EL (cell line): ENCODE measurements at places on chromosomes 2 and 18.
A peak's percentile ranks its signal among the peaks of the same experiment; 100 is the strongest.

DNA sequence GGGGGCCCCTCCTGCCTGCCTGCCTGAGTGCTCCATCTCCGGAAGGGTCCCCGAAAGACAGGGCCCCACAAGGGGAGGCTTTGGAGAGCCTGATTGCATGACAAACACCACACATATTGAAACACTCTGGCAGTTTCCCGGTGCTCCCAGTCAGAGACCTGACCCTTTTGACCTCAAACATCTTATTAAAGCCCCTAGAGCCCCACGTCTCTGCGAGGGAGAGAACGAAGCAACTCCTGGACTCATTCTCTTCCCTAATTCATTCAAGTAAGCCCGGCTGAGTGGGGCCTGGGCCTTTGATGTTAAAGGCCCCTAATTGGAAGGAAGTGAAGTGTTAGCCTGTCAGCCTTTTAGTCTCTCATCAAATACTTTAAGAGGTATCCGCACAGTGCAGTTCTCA is 335.6 kb downstream of the CYRIA start:
- no peak for DNase-seq

DNA sequence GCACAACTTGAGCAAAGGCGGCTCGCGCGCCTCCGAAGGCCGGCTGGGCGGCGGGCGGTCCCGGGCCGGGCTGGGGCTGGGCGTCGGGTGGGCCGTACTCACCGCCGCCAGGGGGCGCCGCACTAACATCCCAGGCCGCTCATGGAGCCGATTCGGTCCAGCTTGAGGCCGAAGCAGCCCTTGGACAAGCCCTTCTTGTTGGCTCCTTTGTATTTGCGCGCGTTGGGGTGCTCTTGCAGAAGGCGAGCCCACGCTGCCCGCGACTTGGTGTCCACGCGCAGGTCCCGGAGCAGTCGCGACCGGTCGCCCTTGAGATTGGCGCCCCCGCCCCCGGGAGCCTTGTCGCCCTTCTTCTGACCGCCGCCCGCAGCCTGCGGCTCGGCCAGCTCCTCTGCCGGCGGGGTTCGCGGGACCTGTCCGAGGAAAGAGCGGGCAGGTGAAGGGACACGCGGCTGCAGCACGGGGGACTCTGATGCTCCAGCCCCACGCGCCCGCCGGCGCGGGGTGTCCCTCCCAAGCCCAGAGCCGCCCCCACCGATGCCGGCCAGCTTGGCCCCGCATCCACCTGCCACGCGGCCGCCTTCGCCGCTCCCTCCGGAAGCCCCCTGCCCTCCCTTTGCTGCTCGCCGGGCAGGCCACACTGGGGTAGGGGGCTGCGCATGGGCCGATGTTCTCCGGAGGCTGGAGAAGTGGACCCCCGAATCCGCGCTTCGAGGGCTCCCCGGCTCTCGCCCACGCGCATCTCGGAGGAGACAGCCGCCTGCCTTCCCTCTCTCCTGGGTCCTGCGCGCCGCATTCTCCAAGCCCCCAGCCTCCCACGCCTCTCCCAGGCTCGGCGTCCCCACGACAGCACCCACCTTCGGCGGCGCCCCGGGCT is 655 bp downstream of the NPPC start:
- DNase-seq = peak; percentile 84

DNA sequence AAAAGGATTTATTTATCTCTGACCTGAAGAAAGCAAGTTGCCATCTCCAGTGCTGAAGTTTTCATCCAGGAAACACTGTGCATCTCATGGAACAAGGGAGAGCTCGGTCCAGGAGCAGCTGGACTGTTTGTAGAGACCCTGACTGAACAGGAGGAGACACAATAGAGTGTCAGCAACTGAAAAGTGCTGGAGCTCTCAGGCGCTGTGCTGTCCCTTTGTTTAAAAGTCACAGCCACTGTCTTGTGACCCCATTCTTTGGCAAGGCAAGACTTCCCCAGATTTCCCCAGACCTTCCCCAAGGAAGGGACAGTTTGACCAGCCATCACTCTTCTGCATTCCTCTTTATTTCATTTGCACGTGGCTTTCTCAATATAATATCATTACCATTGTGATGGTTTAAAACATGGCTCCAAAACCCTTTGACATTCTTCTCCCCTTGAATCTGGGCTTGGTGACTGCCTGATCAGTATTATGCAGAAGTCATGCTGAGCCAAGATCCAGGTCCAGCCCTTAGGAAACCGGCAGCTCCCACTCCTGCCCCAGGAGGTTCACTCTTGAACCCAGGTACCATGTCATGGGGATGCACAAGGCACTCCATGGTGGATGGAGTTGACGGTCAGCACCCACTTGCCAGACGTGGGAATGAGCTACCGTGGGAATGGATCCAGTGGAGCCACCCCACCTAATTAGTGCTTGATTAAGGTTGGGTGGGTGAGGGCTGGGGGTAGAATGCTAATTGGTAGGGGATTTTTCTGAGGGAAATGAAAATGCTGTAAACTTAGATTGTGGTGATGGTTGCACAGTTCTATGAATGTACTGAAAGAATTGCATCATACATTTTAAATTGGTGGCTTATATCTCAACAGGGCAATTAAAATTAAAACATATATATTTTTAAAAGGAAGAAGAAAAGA is 497.9 kb upstream of the RAB6C start:
- DNase-seq = no peak

DNA sequence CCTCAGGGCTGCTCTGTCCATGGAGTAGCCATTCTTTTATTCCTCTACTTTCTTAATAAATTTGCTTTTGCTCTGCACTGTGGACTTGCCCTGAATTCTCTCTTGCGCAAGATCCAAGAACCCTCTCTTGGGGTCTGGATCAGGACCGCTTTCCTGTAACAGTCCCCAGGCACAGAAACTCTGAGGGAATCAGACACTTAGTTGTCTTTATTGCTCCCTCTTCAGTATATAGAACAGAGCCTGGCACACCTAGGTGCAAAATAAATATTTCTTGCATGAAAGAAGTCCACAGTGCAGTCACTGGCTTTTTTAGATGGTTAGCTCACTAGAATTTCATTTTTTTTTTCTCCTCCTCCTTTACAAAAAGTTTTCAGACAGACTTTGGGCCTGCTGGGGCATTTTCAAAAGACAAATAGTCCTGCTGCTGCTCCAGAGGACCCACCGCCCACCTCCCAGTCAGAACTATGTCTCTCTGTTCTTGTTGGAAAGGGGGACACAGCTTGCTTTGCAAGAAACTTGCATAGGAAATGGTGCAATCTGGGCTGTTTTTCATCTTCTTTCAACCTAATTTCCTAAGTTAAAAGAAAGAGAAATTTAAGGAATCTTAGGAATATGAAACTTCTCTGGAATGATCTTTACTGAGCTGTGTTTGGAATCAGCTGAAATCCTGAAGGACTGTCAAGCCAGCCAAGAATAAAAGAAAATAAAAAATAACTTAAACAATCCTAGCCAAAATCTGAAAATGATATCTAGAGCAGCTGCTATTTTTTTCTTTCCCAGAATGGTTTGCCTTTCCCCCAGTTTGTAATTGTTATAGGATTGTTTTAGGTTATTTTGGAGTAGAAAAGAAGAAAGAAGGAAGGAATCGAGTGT is 31.7 kb upstream of the MAP4K3 start:
- peak; percentile 28 for DNase-seq

DNA sequence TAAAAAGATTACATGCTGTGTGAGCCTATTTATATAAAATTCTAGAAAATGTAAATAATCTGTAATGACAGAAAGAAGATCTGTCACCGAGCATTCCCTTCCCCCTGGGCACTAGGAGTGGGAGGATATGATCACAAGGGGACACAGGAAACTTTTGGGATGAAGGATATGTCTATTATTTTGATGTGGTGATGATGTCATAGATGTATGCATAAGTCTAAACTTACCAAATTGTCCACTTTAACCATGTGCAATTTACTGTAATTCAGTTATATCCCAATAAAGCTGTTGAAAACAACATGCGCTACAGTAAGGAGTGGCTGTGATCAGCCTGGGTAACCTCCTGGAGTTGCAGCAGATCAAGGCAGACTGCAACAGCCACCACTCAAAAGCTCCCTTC is 148.9 kb downstream of the ZBTB7C start:
- DNase-seq = no peak

DNA sequence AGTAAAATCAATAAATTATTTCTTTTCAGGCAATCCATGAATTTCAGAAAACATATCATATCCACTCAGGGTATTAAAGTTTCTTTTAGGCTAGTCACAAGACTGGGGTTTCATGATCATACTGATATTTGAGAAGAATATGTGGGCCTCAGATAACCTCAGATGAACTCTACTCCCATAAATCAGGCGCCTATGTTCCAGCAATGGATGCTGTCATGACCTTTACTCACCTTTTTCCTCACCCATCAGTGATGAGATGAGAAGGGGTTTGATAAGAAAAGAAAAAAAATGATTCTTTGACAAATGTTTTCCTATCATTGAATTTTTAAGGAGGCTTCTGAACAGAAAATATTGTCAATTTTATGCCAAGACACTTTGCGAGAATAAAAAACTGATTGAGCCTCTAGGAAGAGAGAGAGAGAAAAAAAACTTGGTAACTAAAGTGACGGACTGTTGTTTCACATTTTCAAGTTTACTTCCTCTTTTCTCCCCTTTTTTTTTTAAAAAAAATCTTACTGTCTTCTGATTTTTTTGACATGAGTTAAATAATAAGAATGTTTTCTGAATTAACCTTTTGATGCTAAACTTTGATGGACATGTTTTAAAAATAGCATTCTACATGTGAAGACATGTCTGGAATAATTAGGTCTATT is 309.1 kb upstream of the MAP2 start:
- DNase-seq = no peak

GRCh38 chr2:45439788-45440773 is 171.0 kb downstream of the SRBD1 start:
- DNase-seq = peak; percentile 15

- DNase-seq = no peak
Observed at GRCh38 chr18:65439188-65439587, 311.6 kb upstream of the CDH7 start.

- no peak for DNase-seq
Observed at GRCh38 chr2:234193977-234194563, 143.6 kb downstream of the SPP2 start.

DNA sequence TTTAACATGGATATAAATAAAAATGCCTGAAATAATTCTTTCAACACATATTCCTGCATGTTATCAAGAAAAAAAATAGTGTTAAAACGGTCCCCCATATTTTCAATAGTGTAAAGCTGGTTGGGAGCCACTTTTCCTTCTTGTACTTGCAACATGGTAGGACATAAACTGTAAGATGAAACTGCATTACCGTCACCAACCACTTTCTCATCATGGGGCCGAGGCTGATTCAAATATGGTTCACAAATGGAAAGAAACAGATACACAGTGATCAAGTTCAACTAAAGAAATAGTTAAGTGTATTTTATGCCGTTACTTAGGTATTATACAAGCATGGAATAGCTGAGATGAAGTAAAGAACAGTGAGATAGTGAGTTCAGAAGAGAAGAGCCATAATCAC is 360.7 kb downstream of the ZEB2 start:
- DNase-seq = no peak

DNA sequence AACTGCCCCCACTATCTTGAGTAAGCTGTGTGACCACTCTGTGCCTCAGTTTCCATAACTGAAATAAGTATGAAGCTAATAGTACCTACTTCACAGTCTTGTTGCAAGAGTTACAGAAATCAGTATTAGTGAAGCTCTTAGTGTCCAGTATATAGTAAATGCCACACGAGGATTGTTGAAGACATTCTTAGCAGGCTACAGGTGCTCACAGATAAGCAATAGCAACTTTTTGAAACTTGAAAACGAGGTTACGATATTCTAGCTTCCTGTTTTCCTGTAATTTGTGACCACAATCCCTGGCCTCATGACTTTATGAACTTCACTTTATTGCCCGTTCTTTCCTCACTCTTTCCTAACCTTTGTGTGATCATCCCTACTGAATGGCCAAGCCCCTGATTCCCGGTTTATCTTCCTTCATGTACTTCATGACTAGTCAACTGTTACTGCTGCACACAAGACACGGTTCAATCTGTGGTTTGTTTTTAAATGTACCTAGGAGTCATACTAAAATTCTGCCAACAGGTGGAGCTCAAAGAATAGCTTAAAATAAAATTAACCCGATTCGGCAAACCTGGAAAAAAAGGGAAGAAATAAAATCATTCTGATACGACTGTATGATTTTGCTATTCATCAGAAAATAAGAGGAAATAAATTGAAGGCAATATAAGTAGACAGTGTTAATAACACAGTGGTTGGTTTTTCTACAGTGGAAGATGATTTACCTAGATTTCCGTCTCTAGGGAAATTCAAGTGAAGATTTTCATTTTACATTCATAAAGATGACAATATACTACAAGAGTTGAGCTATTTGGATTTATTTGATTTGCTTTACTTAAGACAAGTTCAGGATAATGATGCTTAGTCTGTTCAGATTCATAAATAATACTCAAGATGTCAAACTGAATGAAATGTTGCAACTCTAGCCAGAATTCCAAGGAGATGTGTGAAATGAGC is 38.1 kb upstream of the STAT1 start:
- DNase-seq = peak; percentile 69

- DNase-seq = no peak
Observed at GRCh38 chr2:114421781-114422180, 20.7 kb upstream of the DPP10 start.
